ENCODE measurements at places on chromosomes 12 and 14. TPM values are rescaled to one million over a fixed set of nuclear protein-coding genes. Genes with fewer than 3 reads are reported as not detected.

DNA sequence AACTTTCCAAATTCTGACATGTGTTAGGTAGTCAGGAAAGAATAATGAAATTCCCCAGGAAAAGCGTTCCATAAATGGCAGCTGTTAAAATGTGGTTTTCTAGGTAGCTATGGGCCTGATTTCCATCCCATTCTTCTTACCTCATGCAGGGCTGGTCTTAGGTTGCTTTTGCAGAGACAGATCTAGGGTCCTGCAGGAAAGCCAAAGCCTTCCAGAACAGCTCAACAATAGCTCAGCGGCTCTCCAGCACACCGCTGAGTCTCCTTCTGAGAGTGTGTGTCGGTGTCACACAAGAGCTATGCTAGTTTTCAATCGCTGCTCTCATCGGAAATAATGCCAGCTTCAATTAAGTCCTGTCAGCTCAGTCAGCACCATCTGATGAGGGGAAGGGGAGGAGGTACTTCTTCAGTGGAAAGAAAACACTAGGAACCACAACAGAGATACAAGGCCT is 106.7 kb downstream of the TMEM30B start:
- no peak for DNase-seq

DNA sequence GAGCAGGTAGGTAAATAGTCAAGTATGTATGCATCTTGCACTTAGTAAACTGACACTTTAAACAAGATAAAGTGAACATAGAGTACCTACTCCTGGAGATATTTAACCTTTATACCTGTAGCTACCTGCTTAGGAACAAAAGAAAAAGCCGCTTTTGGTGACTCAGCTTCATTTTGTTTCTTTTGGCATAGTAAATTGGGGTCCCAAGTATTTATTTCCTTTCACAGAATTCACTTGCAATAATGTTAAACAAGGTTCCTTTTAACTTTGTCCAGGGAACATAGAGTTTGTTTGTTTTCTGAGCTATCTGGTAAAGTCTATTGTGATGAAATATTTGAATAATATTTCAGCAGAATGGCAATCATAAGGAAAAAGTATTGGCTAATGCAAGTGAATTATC is 20.0 kb downstream of the SLCO1B3 start:
- DNase-seq, result no peak

The LHX5 gene
- total RNA-seq, result not detected

The MGAT4C gene
- total RNA-seq, result 2.5 TPM

DNA sequence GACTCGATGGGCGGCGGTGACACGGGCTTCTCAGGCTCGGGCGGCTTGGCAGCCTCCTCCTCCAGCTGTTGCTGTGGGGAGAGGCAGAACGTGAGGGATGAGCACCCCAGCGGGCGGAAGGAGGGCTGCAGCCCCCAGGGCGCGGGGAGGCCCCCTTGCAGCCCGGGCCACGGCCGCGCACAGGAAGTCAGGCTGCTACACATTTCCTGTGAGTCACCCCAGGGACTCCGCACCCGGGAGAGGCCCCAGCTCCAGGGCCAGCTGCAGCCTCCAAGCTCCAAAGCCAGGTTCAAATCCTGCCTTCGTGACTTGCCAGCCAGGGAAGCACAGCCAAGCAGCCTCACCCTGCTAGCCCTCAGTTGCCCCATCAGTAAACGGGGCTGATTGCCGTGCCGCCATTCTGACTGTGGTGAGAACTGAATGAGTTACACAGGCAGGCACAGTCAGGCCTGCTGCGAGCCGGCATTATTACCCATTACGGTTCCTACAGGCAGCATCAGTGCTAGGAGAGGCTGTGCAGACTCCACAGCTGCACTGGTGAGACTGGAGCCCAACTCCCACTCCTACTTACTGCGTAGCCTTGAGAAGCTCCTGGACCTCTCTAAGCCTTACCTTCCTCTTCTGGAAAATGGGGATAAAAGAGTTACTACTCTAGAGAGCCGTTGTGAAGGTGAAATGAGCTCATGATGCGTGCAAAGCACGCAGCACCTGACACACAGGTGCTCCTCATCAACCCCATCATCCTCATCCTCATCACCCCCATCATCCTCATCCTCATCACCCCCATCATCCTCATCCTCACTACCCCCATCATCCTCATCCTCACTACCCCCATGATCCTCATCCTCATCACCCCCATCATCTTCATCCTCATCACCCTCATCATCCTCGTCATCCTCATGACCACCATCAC is 100.9 kb downstream of the NCOR2 start:
- DNase-seq, result no peak

GRCh38 chr14:75993567-75994041 is 8.0 kb downstream of the IFT43 start:
- no peak for DNase-seq

The BMP4 gene
- 12.0 TPM for total RNA-seq

Data from uterus (tissue), 4 donors.